HFFc6 (cell line): ENCODE measurements at places on chromosomes 1 and 21. TPM values are rescaled to one million over a fixed set of nuclear protein-coding genes. Genes with fewer than 3 reads are reported as not detected.

GRCh38 chr1:12525311-12526181 lies 92.5 kb downstream of the DHRS3 start:
- no peak for DNase-seq

DNA sequence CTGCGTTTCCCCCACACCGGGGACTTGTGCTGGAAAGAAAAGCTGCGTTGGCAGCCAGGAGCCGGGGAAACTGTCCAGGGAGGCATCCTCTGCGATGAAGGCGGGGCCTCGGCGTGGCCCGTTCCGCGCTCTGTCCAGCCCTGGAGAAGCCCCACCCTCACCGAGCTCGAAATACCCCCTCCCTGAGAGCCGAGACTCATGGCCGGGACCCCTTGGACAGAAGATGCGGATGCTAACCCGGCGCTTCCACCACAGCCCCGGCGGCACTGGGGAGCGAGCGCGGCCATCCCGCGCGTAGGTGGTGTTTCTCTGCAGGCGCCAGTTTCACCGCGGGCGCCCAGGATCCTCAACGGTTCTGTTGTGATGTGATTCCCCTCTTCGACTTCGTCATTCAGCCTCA lies 31.6 kb downstream of the PDE9A start:
- no peak for DNase-seq

GRCh38 chr1:206446688-206447421 lies 23.4 kb upstream of the IKBKE start:
- no peak for DNase-seq

DNA sequence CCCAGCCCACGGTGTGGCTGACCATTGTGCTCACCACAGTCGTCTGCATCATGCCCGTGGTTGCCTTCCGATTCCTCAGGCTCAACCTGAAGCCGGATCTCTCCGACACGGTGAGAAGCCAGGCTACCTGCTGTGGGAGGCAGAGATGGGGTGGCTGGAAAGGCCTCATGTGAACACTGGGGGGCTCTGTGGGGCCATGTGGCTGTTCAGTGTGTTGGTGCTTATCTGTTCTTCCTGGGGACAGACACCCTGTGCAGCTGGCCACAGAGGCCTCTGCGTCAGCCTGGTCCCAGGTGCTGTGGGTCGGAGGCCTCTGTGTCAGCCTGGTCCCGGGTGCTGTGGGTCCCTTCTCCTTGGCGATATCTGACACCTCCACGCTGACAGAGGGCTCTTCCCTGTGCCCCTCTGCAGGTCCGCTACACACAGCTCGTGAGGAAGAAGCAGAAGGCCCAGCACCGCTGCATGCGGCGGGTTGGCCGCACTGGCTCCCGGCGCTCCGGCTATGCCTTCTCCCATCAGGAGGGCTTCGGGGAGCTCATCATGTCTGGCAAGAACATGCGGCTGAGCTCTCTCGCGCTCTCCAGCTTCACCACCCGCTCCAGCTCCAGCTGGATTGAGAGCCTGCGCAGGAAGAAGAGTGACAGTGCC lies 23.2 kb downstream of the ATP8B2 start:
- DNase-seq = no peak

- no peak for DNase-seq
Measured at GRCh38 chr21:46424039-46424591, 34.6 kb upstream of the DIP2A start.

DNA sequence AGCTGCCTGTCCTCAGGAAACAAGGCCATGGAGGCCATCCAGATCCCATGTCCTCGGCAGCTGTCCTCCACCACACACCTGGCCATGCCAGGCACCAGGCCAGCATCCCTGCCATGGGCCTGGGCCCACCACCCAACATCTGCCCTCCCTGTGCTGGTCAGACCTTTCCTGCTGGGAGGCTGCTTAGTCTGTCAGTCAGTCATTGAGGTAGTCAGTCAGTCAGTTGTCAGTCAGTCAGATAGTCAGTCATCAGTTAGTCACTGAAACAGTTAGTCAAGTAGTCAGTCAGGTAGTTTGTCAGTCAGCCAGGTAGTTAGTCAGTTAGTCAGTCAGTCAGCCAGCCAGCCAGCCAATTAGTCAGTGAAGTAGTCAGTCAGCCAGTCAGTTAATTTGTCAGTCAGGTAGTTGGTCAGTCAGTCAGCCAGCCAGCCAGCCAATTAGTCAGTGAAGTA lies 17.2 kb downstream of the KRTAP10-1 start:
- DNase-seq = no peak

DNA sequence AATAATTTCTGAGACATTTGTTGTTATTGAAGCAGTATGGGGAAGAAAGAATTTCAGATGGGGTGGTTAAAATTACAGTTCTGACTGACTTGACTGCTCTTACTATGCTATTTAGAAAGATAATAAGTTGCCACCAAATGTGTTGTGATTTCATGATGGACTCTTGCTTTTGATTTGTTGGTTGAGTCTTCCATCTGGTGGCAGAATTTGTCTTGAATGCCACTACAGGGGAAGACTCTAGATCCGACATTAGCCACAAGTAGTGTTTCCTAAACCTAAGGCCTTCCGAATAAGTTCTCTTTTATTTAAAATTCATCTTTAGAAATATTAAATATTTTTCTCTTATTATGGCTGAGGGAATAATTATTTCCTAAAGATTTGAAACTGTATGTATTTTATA lies 190.9 kb upstream of the ADGRL4 start:
- peak; percentile 2 for DNase-seq

- DNase-seq = peak; percentile 71
Measured at GRCh38 chr1:203197625-203198024, 11.1 kb upstream of the CHI3L1 start.

- peak; percentile 29 for DNase-seq
Measured at GRCh38 chr1:89971600-89971999, 23.3 kb upstream of the ZNF326 start.

- DNase-seq = no peak
Measured at GRCh38 chr1:173749137-173749536, 34.4 kb downstream of the KLHL20 start.

DNA sequence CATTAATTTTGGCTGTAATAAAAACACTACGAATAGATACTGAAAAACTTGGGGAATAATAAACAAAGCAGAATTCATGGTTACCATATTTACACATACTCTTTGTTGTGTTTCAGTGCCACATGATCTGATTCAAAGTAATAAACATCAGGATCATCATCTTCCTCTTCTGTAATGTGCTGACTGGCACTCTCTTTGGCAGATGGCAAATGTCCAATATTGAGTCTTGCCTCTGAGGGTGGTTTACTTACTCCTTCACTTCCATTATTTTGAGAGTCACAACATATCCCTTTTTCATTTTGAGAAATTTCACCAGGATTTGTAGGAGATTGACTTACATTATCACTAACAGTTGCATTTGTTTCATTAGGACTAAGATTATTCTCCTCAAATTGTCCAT lies 50.7 kb downstream of the ZZZ3 start:
- no peak for DNase-seq

DNA sequence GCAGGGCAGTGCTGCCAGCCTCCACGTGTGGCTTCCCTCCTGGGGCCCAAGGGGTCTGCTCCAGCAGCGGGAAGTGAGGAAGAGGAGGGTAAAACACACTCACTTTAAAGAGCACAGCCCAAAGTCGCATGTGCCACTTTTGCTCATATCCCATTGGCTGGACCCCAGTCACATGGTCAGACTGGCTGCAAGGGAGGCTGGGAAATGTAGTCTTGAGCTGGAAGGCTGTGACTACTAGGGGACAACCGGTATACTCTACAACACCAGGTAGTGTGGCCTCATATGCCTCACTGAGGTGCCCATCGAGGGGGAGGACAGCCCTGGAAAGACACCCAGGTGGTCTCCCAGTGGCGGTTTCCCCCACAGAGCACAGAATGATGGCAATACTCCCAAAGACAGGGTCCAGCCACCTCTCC lies 45.2 kb downstream of the CAMK2N1 start:
- DNase-seq = peak; percentile 33

DNA sequence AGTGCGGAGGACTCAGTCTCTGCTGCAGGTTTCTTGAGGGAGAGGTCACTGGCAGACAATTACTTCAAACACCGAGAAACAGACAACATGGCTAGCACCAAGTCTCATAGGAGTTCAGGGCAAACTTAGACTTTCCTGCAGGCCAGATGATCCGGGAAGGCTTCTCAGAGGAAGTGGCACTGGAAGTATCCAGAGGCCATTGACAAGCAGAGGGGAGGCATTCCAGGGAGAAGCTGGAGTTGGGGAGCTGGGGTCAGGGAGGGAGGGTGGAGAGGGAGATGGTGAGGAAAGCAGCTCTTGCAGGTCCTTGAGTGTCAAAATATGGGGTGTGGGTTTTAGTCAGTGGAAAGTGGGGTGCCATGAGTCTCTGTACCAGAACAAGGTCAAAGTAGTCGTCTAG lies 147.9 kb downstream of the KAZN start:
- DNase-seq = no peak

- DNase-seq = no peak
Measured at GRCh38 chr21:42983103-42983502, 8.7 kb downstream of the PKNOX1 start.

DNA sequence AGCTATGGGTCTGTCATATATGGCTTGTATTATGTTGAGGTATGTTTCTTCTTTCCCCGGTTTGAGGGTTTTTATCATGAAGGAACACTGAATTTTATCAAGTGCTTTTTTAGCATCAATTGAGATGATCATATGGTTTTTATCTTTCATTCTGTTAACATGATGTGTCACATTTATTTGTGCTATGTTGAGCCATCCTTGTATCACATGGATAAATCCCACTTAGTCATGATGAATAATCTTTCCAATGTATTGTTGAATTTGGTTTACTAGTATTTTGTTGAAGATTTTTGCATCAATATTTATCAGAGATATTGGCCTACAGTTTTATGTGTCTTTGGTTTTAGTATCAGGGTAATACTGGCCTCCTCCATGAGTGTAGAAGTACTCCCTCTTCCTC lies 61.7 kb downstream of the GPR137B start:
- no peak for DNase-seq

COL6A1 gene
- total RNA-seq = 332 and 368 TPM in 2 replicates

ATF3 gene
- total RNA-seq = 1.7 to 5.2 TPM (median 3.0 TPM) in 3 replicates

C4BPA gene
- total RNA-seq = not detected in 3 replicates

C1orf141 gene
- not detected in 2 replicates for total RNA-seq

CRYAA gene
- total RNA-seq = not detected in 3 replicates
